ENCODE measurements at places on chromosomes 16 and 17.
A peak's percentile ranks its signal among the peaks of the same experiment; 100 is the strongest.

DNA sequence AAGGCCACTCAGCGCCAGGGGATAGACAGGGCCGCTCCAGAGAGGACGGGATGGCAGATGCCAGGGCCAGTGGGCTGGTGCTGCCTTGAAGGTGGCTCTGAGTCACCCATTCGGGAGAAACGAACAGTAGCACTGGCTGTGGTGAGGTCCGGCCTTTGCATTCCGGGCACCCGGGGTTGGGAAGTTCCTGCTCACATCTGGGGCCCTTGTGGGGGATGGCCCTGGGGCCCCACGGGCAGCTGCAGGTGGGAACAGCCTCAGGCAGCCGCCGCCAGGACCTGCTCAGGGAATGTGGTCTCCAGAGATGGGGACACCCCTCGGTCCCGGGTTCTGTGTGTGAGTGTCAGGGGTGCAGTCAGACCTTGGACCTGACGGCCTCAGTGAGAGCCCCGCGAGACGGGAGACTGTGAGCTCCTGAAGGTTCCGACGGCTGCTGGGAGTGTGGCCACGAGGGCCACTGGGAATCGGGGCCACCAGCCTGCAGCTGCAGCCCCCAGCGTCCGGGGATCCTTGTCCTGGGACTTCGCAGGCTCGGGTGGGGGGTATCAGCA, 1.4 kb downstream of the CBFA2T3 start:
- no peak for DNase-seq

DNA sequence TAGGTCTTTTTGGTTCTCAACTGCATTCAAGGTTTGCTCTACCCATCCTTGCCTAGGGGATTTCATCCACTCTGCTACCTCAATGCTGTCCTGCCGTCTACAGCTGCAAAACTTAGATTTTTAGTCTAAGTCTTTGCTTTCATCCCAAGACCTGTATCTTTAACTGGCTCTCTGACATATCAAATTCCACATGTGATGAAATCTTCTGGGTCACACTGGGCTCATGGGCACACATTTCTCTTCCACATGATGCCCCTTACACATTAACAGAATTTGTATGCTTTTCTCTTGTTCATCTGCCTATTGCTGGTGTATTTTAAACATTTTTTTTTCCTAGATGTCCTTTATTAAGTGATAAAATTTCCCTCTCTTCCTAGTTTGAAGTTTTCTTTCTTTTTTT, 39.6 kb downstream of the MAF start:
- no peak for DNase-seq

DNA sequence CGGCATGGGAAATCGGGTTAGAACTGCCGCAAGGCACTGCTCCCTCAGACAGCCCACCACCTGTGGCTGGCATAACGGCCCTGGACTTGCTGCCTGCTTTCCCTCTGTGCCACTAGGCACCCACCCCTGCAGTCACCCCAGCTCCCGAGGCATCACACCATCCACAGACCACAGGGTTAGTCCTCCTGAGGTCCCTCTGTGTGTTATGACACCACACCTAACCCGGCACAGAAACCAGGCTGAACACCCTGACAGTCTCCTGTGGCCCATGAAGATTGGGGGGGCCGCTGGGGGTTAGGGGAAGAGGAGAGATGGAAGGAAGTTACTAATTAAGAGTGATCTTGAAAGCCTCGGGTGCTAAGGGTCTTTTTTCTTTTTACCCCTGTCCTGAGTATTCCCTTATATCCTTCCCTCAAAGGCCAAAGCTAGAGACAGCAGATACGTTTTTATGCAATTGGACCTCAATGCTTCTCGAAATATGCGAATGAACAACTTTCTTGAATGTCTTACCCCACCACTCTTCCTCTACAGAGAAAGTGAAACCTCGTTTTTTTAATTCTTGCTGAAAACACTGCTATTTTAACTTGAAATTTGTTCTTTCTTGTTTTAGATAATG, 7.0 kb downstream of the CYTH1 start:
- no peak for DNase-seq

DNA sequence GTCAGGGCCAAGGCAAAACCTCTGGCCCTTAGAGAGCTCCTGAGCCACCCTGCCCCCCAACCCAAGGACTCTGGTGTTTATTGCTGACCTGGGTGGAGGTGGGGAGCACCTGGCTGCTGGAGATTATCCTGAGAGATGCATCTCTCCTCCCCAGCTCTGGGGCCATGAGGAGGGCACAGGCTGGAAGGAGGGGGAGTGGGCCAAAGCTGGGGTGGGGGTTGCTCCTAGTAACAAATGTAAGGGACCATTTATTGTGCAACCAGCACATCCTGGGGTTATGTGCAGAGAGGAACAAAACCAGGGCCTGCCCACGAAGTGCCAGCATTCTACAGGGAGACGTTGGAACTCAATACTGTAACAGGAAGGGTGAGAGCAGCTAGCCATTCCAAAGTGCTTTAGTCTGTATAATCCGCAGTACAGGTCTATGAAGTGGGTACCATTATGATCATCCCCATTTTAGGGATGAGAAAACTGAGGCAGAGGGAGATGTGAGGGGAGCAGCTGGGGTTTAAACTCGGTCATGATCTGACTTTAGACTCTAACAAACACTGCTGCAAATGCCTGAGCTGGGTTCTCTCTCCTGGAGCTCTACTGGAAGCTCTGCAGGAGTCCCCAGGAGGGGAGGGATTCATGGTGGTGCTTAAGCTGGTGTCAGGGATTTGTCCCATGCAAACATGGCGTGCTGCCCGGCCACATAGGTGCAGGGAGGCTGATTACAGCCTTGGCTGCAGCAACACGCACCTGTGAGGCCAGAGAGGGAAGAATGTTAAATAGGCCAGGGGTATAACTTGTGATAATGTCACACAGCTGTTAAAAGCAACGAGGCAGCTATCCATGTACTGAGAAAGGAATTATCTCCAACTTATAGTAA, 1.4 kb upstream of the RHBDF2 start:
- no peak for DNase-seq

DNA sequence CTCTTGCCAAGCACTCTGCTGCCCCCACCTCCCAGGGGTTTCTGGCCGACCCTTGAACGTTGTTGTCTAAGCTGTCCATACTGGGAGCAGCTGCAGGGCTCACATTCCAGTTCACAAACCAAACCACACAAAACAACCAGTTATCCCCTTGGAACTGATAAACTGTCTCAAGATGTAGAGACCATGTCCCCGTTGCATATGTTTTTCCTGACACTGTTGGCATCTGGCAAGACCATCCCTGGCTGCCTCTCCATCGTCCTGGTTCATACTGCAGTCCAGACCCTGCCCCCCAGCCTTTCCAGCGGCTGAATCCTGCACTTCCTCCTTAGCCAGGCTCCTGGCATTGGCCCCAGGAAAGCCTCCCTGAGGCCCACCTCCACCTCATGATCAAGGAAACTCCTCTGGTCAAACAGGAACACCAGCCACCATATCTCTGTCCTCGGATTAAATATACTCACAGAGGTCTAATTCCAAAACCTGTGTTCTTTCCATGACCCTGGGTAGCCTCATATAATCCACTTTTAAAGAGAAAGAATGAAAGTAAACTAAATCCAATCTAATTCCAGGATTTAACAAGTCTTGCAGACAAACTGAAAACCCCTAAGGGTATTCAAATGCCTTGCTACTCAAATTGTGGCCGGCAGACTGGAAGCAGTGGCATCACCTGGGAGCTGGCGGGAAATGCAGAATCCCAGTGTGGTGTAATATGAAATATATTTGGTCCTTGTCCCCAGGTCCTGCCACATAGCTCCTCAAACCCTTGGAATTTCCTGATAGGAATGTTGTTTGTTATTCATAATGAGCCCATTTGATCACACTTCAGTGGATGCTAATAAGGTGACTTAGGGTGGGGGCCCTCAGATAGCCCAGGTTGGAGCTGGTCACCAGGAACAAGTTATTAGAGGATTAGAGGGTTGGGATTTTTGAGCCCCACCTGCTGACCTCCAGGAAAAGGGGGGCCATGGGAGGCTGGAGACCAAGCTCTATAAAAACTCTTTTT, 14.2 kb downstream of the GAS7 start:
- no peak for DNase-seq

DNA sequence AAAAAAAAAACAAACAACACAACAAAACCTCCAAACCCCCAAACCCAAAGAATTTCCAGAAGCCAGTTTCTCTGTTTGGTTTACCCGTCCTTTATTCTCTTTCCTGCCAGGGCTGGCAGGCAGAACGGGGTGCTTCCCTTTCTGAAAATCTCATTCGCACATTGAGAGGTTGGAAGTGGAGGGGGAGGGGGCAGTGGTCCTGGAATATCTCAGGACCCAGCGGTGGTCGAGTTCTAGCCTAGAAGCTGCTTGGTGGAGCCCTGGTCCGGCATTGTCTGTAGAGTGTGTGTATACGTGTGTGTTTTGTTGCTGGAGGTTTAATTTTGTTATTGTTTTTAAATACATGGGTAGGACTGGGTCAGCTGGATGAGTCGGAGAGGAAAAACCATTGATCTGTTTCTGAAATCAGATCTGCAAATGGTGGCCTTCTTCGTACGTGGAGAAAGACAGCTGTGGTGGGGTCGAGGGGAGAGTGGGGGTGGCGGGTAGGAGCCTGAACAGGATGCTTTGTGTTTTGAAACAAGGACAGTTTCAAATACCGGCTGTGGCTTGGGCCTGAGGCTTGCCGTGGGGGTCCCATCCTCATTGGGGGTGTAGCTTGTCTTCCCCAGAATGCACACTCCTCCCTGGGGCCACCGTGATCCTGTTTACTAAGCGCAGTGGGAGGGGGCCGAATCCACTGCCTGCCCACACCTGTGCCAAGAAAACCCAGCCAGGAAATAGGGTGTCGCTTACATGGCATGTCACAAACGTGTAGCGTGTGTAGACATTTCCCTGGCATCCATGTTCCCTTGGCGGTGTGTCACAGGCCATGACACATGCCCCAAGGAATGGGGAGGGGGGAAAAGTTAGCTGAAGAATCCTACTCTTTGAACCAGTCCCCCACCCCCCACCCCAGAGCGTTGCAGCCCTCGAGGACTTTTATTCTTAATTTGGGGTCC, 1.6 kb downstream of the CMIP start:
- DNase-seq, result no peak

- DNase-seq, result peak; percentile 4
These were observed 40.0 kb upstream of the ENDOV start for GRCh38 chr17:80374732-80375585.

GRCh38 chr17:2977157-2977556, 86.2 kb downstream of the OR1D5 start:
- no peak for DNase-seq

- DNase-seq, result peak; percentile 29
These were observed 5.6 kb upstream of the CRYM start for GRCh38 chr16:21283521-21284289.

DNA sequence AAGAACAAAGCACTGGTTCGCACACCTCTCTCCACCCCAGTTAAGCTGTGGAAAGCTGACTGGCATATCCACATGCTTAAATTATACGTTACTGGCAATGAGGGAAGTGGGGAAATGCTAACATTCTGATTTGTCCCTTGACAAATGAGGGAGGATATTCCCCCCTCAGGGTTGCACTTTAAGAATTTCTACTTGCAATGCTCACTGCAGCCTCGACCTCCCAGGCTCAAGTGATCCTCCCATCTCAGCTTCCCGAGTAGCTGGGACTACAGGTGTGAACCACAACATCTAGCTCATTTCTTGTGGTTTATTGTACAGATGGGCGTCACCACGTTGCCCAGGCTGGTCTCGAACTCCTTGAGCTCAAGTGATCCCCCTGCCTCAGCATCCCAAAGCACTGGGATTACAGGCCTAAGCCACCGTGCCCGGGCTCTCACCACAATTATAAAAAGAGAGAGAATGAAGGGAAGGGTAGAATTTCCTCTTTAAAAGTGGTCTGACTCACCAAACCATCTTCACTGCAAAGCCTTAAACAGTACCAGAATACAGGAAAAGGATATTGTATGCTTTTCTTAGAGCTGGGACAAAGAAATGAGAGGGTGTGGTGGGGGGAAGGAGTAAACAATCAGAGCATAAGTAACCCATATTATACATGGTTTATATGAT, 38.9 kb downstream of the KANSL1 start:
- no peak for DNase-seq

GRCh38 chr17:40720899-40721298, 17.3 kb upstream of the KRT24 start:
- no peak for DNase-seq

GRCh38 chr16:264440-264951, 11.2 kb downstream of the RGS11 start:
- DNase-seq, result no peak

DNA sequence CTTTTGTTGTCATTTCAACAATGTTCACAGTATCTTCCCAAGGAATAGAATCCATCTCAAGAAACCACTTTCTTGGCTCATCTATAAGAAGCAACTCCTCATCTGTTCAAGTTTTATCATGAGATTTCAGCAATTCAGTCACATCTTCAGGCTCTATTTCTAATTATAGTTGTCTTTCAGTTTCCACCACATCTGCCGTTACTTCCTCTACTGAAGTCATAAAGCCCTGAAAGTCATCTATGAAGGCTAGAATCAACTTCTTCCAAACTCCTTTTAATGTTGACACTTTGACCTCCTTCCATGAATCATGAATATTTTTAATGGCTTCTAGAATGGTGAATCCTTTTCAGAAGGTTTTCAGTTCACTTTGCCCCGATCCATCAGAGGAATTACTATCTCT, 102.1 kb downstream of the CDH13 start:
- no peak for DNase-seq

- no peak for DNase-seq
These were observed 7.7 kb upstream of the C16orf78 start for GRCh38 chr16:49365711-49366509.

GRCh38 chr17:28474111-28474531, 677 bp downstream of the SLC13A2 start:
- DNase-seq, result no peak

GRCh38 chr16:50498431-50499155, 49.6 kb upstream of the NKD1 start:
- DNase-seq, result peak; percentile 31

DNA sequence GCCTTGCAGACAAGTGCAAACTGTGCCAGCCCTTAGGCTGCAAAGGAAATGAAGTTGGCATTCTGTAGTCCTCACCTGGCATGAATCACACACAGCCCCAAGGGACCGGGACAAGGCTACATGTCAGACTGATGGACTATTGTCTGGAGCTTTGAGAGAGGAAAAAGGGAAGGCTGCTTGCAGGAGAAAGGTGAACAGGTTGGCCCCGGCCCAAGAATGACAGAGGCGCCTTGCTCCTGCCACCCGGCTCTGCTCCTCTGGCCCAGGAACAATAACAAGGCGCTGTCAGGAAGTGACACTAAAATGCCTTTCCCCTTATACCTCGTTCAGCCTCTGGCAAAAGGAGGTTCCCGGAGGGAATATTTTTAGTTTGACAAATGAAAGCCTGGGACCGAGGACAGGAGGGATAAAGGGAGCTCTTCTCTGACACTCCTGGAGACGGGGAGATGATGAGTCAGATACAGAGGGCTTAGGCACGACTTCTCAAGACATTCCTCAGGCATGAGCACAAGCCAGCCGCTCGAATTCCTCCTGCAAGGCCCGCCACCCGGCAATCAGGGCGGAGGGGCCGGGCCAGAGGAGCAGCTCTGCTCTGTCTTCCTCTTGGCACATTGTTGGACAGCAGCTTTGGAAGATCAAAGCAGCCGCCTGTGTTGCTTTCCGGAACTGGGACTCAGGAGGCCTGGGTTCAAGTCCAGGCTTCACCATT, 105.8 kb downstream of the NOG start:
- peak; percentile 20 for DNase-seq
